ENCODE measurements at places on chromosomes 7 and 10. TPM values are rescaled to one million over a fixed set of nuclear protein-coding genes. Genes with fewer than 3 reads are reported as not detected.

SPDYE2B gene
- total RNA-seq: not detected

- DNase-seq: peak; percentile 10
Measured at GRCh38 chr7:1752771-1753563, 82.9 kb downstream of the ELFN1 start.

DNA sequence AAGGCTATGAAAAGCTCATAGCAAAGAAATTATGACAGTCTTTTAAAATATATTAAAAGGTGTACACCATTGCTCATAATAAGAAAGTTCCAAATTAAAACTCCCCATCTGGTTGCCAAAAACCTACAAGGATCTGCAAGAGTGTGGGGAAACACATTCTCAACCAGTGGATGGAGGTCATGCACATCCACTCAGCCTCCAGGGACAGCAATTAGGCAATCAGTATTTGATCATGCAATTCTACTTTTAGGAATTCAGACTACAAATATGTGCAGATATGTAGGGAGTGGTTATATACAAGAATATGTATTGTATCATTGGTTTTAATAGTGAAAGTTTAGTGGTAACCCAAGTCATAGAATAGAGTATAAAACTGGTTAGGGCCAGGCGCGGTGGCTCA, 157.8 kb downstream of the FGFR2 start:
- DNase-seq: no peak

PTER gene
- total RNA-seq: 29.7 TPM
